ENCODE measurements at places on chromosomes 6 and 20.

DNA sequence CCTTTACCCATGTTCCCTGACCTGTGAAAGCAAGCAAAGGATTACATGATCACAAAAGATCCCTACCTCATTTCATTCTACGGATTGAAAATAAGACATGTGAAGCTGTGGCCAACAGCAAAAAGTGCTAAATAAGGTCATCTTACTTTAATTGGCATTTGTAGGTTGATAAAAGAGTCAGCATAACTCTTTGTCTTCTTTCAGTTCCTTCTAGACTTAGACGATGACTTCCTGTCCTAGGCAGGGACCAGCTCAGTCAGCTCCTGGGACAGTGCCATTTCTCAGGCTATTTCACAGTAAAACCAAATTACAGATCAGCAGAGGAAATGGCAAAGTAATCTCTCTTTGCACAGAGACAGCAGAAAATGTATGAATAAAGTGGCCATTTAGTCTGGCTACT, 480.7 kb downstream of the RFPL4B start:
- DNase-seq: no peak

DNA sequence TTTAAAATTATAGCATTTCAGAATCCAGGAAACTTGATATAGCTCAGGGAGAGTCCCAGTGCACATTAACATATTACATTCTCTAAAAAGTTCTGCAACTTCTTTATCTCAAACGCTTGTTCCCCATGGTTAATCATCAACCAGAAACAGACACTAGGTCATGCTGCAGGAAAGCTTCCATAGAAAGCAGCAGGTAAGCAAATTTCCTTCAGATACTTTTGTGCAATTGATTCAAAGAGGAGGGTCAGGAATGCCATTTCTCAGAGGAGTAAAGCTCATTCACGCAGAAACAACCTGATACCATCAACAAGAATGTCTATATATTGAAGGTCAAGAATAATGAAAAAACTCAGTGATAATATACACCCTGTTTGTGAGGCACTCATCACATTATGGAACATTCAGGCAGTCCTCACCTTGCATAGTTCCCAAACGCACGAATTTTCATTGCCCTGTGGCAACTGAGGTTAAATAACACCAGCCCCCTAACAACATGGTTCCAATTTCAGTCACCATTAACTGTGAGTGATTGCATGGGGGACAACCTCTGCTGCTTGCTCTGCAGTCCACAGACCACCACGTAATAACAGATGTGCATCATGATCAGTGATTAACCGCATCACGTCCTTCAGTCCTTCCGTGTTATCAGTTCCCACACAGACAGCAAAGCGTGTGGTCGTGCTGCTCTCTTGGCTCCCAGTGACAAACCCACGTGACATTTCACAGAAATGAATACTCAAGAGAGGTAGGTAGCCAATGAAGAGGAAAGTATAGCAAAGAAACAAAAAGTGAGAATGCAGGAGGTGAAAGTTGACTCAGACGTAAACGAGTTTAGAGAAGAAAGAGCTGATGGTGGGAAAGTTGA, 95.7 kb downstream of the LY86 start:
- no peak for DNase-seq

- DNase-seq: no peak
These were observed 183.8 kb upstream of the TCF21 start for GRCh38 chr6:133705066-133705465.

DNA sequence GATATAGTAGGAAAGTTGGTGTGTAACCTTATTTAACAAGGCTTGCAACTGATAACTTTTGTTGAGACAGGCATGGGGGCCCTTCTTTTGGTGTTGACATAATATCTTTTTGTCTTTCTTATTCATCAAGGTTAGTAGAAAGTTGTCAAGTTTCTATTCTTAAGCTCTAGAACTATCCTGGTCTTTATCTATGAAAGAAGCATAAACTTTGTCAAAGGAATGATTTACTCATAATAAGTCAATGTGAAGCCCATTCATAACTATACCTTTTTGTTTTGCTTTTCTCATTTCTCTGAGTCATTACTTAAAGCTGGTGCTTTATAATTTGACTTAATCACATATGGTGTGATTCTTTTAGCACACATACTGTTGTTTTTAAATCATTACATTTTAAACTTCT, 312.4 kb downstream of the UTRN start:
- DNase-seq: no peak

DNA sequence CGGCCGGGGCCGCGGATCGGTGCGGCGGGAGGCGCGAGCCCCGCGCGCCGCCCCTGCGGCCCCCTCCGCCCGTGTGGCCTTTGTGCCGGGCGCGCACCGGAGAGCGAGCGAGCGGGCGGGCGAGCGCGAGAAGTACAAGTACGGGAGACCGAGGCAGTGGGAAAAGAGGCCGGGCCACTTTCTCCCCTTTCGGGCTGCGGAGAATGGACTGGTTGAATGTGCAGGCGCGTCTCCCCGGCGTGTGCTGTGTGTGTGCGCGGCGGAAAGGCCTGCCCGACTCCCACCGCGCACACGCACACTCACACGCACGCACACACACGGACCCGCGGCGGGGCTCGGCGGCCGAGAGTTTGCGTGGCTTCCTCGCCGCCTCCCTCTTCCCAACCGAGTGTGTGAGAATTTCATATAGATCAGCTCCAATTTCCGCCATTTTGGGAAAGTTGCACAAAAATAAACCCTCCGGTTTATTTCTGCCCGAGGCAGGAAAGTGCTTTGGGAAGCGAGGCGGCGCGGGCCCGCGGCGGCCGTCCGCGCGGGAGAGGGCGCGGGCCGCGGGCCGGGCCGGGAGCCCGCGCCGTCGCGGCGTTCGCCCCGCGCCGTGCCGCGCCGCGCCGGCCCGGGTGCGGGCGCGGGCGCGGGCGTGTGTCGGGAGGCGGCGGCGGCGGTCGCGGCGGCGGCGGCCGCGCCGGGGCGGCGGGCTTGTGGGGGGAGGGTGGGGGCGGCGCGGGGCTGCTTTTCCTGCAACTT, 1.1 kb downstream of the L3MBTL3 start:
- DNase-seq: peak; percentile 69

- no peak for DNase-seq
These were observed 34.5 kb downstream of the MTHFD1L start for GRCh38 chr6:150900049-150900448.

DNA sequence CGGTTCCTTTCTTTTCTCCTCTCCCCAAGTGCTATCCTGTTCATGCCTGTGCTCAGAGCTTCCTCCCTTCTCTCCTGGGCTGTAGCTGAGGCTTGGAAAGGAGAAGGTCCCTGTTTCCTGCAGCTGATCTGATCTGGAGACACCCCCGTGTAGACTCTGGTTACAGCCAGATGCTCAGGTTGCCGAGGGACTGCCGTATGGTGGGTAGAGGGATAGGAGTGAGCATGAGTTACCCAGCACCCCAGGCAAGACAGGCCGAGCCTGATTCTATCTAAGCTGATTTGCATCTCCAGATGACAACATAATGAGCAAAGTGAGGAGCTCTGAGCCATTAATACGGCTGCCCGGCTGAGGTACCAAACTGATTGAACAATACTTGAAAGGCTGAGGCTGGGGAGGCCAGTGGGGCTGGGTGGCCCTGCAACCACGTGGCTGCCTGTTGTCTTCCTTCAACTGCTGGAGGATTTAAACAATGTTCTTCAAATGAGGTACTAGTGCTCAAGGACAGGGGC, 91.8 kb downstream of the ASXL1 start:
- peak; percentile 97 for DNase-seq

DNA sequence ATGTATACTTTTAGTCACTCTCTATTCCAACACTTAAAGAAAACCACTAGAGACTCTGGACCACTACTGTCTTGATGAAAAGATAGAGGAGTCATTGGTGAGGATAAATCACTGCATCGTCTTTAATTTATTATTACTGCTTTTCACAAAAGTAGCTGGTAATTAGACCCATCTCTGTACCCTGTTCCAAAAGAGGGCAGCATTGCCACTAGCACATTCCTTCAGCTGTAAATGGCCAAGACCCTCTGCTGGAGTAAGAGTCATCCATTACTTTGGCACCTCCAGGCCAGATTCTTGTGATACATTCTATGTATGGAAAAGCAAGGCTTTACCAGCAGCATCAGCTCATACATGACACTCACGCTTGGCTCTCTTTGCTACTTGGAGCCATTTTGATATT, 49.5 kb upstream of the PREP start:
- DNase-seq: peak; percentile 28

- no peak for DNase-seq
These were observed 33.9 kb upstream of the TBC1D20 start for GRCh38 chr20:496126-496696.

DNA sequence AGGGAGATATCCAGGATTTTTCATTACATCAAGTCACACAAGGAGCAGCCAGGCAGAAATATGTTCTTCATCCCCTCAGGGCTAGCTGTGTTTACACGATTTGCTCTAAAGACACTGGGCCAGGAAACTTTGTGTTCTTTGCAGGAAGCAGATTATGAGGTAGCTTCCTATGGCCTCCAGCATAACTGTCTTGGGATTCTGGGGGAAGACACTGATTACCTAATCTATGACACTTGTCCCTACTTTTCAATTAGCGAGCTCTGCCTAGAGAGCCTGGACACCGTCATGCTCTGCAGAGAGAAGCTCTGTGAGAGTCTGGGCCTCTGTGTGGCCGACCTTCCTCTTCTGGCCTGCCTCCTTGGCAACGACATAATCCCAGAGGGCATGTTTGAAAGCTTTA, 11.2 kb downstream of the FAM120B start:
- no peak for DNase-seq

DNA sequence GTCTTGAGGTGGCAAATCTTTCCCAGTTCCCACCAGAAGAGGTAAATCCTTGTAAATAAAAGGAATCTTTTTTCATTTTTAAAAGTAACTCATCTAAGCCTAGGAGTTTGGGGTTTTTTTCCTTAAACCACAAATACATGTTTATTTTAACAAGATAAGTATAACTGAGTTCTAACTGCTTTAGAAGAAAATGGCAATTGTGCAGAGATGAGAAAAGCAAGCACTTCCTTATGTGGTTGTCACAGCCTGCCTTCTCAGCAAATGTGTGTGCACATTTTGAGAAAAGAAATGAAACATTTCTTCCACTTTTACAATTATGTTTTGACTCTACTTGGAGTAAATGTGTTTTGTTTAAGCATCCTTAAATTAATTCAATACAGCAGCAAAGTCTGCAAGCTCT, 17.7 kb downstream of the HCK start:
- DNase-seq: no peak

GRCh38 chr6:148653138-148653776, 93.6 kb upstream of the UST start:
- DNase-seq: peak; percentile 13

DNA sequence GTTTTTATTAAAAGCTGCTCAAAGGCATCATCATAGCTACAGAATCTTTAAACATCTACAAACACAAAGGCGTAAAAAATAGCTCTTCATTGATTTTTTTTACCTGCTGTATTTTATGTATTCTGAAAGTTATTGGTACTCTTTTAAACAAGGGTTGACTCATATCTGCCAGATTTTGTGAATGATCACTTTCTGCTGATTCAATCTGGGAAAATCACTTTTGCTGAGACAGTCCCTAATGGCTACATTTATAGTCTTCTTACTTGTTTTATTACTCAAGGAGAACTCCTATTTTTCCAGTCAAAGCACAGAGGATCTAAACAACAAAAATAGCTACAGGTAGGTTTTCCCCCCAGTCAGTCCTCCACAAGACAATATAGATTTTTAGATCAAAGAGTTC, 739.0 kb downstream of the CBLN4 start:
- DNase-seq: no peak

GRCh38 chr20:13904766-13905165, 85.6 kb downstream of the SEL1L2 start:
- no peak for DNase-seq

GRCh38 chr20:1776681-1777475, 118.3 kb upstream of the SIRPA start:
- peak; percentile 89 for DNase-seq

DNA sequence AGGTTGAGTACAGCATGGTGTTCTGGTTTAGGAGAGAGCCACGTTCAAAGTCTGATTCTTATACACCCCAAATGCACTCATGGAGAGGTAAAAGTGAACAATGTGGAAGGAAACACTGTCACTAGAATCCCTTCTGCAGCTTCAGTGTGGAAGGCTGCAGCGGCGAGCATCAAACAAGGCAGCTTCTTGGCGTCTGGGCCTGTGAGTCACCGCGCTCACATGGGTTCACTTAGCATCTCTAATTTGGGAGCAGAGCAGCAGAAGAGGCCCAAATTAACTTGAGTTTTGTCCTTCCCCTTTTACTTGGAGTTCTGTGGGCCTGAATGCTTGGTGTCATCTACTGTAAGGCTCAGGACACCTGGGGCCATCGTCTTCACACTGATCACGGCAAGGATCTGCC, 10.9 kb upstream of the E2F1 start:
- no peak for DNase-seq

- DNase-seq: no peak
These were observed 66.3 kb upstream of the BMP5 start for GRCh38 chr6:55941702-55942101.

DNA sequence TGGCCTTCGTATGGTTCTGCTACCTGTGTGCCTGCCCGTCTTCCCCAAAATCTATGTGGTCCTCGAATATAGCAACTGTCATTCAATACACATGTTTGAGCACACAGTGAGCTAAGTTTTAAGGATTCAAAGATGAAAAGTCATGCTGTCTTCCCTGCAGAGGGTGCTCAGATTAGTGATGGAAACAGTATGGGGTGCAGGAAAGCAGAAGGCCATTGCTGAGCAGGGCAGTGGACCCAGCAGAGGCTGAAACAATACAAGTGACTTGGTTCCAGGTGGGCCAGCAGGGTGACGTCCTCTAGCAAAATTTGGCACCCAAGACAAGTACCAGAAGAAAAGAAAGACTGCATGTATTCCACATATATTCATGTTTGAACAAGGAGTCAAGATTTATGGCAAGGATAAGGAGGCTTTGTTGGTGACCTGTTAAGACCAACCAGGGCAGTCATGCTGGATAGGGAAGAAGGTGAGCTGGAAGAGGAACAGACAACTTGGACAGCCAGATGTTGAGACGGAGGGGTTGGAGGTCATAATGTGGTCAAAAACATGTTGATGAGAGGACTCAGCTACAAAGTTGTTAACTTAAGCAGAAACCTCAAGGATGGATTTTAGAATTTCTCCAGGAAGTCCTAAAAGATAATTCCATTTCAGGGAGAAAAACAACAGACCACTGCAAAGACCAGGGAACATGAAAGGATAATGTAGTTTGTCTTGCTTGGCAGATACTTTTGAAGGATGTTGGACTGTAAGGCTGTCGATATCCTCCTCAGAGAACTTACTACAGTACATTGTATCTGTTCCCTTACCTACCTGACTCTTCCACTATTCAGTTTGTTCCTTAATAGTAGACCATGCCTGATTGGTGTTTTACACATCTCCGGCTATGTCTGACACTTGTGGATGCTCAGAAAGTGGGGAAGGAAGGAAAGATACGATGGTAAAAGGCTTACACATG, 2.5 kb downstream of the HLA-DQA1 start:
- DNase-seq: no peak

Data from NCI-H82 (cell line).